ENCODE measurements at places on chromosomes 16 and 17. TPM values are rescaled to one million over a fixed set of nuclear protein-coding genes. Genes with fewer than 3 reads are reported as not detected.

GRCh38 chr17:42286411-42287221, 1.7 kb upstream of the STAT5A start:
- H3K27ac ChIP-seq = peak overlapping the region; percentile 92
- peaks cover 53% of the 10 kb centered on the region for H3K36me3 ChIP-seq
- H3K27me3 ChIP-seq = no peaks in the 10 kb centered on the region
- H3K4me1 ChIP-seq = peaks cover 46% of the 10 kb centered on the region
- no peak for DNase-seq

ICAM2 gene
- 62.2 TPM for total RNA-seq

DNA sequence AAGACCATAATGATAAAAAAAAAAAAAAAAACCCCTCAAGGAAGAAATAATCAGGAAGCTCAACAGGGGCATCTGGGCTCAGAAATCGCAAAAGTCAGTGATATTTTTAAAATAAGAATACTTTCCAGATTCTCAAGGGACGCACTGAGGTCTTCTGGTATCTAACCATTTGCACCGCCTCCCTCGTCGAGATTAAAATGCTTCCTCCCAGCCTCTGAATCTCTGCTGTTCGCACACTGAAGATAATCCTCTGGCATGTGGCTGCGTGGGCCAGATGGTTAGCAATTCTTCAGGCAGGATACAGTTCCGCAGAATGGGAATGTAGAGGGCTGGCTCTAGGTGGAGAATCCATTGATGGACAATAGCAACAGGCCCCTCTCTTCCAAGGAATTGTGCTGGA, 211.7 kb upstream of the CDH5 start:
- peaks cover 6% of the 10 kb centered on the region for H3K27me3 ChIP-seq
- H3K36me3 ChIP-seq = no peaks in the 10 kb centered on the region
- H3K27ac ChIP-seq = no peak overlapping the region
- H3K4me3 ChIP-seq = no peak overlapping the region
- peaks cover 13% of the 10 kb centered on the region for H3K4me1 ChIP-seq

QPRT gene
- 5.8 TPM for total RNA-seq

DNA sequence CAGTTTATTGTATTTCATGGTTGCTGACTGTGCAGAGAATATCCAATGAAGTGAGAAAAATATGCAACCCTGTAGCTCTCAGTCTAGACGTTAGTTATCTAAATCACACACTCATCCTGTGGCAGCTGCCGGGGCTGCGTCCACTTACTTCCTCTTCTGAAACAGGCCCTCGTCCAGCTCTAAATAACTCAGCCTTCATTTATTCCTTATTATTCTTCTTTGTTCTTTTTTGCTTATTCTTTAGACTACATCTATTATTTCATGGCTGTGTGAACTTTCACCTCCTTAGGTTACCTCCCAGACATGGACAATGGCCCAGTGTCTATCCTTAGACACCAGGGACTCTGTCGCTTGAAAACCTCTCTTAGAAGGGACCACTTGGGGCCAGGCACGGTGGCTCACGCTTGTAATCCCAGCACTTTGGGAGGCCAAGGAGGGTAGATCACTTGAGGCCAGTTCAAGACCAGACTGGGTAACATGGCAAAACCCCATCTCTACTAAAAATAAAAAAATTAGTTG, 3.4 kb upstream of the THUMPD1 start:
- no peak overlapping the region for H3K4me3 ChIP-seq
- no peaks in the 10 kb centered on the region for H3K27me3 ChIP-seq
- no peak overlapping the region for H3K27ac ChIP-seq

DNA sequence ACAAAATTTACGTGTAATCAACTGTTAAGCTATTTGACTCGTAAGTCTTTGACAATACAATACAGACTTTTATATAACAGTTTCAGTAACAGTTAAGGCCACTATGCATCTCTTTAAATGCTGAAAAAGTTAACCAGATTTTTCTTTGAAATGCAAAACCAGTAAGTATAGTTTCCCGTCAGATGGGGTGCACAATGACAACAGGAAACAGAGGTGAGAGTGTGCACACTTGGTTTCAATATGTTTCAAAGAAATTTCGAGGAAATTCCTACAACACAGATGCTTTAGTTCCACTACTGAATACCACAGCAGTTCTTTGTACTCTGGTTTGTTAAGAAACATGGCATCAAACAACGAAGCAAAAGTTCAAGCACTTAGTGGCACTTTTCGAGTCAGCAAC, 48.4 kb downstream of the RNF157 start:
- peak overlapping the region; percentile 68 for H3K4me3 ChIP-seq
- DNase-seq = peak; percentile 90
- peak overlapping the region; percentile 89 for H3K27ac ChIP-seq
- H3K27me3 ChIP-seq = no peaks in the 10 kb centered on the region

All from activated CD4-positive, alpha-beta T cell treated with anti-CD3 and anti-CD28 coated beads, Interleukin-2, amount 10 ng/mL, durations not matched to agents 24 days and 14 days (primary cell).